ENCODE measurements at places on chromosomes 12 and 14. TPM values are rescaled to one million over a fixed set of nuclear protein-coding genes. Genes with fewer than 3 reads are reported as not detected.

IFI27 gene
- 55.8 TPM for total RNA-seq

SELPLG gene
- total RNA-seq = 0.85 TPM

MIP gene
- 0.19 TPM for total RNA-seq

FGD6 gene
- total RNA-seq = 13.8 TPM

ZDHHC22 gene
- not detected for total RNA-seq

TC2N gene
- total RNA-seq = 0.56 TPM

Measured in regular cardiac myocyte (primary cell).